ENCODE measurements at places on chromosomes 2 and 18. TPM values are rescaled to one million over a fixed set of nuclear protein-coding genes. Genes with fewer than 3 reads are reported as not detected.

The PSTPIP2 gene
- total RNA-seq = 0.23 TPM

The NTSR2 gene
- not detected for total RNA-seq

The LIPT1 gene
- 3.7 TPM for total RNA-seq

The WNT6 gene
- 0.13 TPM for total RNA-seq

The BOK gene
- 32.1 TPM for total RNA-seq

The NT5C1B gene
- not detected for total RNA-seq

The POTEJ gene
- total RNA-seq = not detected

The CXCR1 gene
- total RNA-seq = not detected

The PFN4 gene
- total RNA-seq = 1.9 TPM

The DLGAP1 gene
- total RNA-seq = 0.01 TPM

The RNF125 gene
- total RNA-seq = 0.32 TPM

The CLIP4 gene
- total RNA-seq = 25.5 TPM

The ANKRD30BL gene
- not detected for total RNA-seq

The TBR1 gene
- total RNA-seq = 0.05 TPM

The CCDC141 gene
- not detected for total RNA-seq
